ENCODE measurements at places on chromosomes 5 and 9.

DNA sequence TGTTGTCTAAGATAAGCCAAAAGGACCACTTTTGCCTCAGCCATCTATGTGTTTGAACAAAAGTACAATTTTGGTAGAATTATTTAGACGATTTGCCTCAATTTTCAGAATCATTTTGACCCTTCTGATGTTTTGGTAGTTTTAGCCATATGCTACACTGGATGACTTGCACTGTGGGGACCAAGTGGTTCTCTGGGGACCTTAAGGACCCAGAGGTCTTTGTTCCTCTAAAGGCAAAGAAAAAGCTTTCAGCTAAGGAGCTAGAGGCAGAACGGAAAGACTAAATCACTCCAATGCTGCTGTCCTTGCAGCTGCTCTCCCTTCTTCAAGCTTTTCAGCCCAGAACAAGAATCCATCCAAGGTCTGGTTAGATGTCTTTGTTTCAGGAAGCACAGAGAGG lies 51.0 kb upstream of the APC start:
- no peak for DNase-seq

GRCh38 chr9:134487066-134487710 lies 154.4 kb upstream of the COL5A1 start:
- no peak for DNase-seq

- DNase-seq: no peak
These were observed 98.8 kb downstream of the HSD17B3 start for GRCh38 chr9:96202971-96203780.

DNA sequence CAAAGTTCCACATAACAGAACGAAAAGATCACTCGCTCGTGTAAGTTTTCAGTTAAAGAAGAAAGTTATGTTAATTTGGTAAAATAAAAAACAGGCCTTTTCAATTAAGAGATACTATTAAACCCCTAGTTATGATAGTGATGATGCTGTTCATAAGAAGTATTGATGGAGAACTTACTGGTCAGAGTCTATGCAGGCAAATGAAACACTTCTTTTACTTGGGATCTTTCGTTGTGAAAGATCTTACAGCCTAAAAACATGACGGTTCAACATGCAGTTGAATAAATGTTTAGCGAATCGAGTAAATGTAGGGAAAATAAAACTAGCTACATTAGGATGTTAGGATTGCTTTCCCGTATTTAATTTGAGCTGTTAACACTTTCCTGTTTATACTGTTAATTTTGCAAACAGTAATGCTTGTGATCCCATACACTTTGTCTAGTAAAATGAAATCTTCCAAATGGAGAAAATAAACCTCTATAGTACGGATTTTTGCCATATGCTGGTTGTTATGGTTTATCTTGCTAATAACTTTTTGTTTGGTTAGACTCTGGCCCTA lies 2.0 kb downstream of the RHOBTB3 start:
- DNase-seq: no peak

- DNase-seq: no peak
These were observed 161.9 kb upstream of the RAI14 start for GRCh38 chr5:34494111-34494755.

- peak; percentile 23 for DNase-seq
These were observed 472 bp downstream of the FBXO4 start for GRCh38 chr5:41925555-41925951.

DNA sequence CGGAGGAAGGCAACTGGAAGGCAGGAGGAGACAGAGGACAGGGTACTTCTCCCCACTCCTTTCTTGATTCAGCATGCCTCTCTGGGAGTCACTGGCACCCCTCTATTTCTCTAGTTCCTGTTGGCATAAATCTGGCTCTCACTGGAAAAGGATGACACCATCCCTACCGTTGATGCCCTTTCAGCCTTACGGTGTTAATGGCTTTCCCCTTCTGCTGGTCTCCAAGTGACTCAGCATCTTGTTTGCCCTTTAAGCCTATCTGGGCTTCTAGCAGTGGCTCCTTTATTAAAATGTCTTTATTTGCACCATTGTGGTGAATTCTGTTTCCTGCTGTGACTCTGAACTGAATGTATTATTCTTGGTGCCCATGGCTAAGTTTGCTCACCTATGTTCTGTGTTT lies 227.3 kb upstream of the GLRA1 start:
- DNase-seq: no peak

GRCh38 chr5:12615141-12615820 lies 711.0 kb upstream of the CTNND2 start:
- no peak for DNase-seq

DNA sequence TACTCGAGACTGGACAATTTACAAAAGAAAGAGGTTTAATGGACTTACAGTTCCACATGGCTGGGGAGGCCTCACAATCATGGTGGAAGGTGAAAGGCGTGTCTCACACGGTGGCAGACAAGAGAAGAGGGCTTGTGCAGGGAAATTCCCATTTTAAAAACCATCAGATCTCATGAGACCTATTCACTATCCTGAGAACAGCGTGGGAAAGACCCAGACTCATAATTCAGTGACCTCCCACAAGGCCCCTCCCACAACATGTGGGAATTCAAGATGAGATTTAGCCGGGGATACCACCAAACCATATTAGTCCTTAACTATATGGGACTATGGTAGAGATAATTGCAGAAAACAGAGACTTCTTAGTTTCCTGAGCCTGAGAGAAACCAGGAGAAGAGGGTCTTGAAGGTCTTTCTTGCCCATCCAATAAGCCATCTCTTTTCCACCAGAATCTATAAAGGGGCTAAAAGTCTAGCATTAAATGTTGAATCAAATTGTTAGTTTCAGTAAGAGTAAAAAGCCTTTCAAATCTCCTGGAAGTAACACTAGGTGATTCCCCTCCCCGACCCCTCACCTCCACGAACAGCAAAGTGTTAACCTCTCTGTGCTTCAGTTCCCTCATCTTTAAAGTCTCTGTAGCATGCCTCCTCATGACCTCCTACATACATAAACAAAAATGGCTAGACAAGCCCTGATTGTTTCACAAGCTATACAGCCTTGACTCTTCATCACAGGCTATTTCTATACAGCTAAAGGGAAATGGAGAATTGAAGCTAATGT lies 259.1 kb downstream of the TMEM167A start:
- no peak for DNase-seq

DNA sequence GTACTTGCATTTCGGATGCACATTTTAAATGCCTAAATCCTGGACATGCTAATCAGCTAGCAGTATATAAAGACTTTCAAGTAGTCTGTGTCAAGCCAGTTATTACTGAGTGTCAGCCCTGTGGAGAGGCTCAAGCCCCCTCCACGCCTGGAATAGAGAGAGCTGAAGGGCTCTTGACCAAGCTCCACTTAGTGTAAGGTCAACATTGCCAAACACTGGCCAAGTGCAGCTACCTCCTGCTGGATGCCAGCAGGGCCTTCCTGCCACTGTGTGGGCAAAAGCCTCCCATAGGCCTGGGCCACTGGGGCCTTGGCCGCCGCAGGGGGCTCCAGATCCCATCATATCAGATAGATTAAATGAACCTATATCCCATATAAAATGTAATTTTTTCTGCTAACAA lies 239.4 kb upstream of the PANK3 start:
- DNase-seq: peak; percentile 66
